ENCODE measurements at places on chromosomes 2 and 18.
A peak's percentile ranks its signal among the peaks of the same experiment; 100 is the strongest.

DNA sequence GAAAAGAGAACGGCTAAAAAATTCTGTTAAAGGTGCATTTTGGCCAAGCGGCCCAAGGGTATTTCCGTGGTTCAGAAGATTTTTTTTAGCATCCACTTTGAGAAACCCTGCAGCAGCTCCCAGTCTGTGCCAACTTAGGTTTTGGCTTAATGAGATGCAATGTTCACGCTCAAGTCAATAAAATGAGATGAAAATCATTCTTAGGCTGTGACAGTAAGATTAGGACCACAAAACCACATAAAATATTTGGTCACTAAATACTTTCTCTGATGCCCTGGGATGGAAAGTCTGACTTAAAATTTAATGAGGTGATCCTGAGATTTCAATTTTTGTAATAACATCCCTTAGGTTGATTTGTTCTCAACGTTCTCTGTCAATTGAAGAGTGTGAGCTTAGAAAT lies 74.2 kb upstream of the FHL2 start:
- DNase-seq: no peak

DNA sequence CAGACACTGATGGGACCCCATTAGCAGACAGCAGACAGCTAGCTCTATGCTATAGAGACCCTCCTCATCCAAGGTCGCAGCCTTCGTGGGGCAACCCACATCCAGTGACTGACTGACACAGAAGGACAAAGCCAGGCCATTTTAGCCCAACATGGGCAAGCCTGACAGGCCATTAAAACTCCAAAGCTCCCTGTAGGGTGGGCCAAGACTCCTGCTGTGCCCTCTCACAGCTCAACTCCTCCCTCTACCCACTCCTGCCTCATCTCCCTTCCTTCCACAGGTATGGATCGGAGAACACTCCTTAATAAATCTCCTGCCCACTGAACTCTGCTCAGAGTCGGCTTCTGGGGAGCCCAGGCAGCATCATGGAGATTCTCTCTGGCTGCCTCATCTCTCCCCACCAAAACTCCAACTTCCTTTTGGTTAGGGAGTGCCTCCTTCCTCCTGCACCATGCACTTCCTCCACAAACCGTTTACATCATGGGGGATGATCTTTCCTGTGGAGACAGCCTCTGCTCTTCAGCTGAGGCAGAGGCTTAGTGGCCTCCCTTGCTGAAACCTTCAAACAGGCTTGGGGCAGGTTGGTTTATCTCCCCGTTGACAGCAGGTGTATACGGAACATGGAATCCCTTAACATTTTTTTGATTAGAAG lies 86.5 kb downstream of the ACTR3 start:
- no peak for DNase-seq

DNA sequence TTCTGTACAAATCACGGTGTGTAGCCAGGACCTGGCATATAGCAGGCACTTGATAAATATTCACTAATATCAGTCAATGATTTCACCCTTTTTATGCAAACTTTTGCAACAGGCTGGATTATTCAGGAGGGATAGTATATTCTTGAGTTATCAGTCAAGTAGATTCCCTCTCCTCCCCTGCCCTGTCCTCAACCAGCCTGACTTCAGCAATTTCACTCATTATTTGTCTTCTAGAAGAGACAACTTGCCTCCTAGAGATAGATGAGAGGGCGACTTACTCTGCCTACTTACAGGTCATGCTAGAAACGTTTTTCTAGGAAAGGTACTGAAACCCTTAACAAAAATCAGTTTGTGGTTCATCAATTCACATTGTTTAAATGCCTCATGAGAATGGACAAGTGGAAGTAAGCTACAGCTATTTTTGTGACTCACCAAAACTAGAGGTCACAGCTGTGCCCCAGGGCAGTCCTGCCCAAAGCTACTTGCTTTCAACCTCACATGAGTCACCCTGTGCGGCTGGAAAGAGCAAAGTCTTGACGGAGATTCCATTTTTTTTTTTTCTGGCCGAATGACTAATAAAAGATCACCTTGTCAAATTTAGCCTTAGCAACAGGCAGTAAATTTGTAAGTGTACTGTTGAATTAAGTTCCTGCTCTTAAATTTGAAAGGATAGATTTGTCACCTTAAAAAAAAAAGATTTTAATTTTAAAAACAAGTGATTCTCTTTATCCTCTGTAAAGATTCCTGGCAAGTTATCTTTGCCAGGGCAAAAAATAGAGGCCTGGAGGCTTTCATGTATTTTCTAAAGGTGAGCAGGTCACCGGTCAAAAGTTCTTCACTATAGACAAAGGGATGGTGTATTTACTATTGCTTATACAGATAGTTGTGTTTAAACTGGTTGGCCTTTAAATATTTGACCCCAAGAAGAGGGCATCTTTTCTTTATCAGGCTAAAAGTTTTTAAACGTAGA lies 109.0 kb upstream of the SLC35G4 start:
- peak; percentile 98 for DNase-seq

DNA sequence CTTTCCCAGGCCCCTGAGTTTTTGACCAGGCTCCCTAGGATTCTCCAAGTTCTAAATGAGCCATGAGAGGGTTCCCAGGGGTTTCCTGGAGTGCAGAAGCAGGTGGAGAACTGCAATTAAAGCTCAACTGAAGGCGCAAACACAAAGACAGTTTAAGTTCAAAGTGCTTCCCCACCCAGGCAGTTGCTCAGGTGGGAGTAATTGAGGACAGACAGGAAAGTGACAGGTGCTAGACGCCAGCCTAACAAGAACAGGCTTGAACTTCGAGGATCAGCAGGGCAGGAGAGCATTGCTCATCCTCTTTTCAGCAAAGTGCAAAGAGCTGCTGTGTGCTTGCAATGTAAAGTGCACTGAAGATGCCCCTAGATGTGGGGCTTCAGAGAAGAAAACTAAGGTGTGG lies 77.2 kb upstream of the ST8SIA3 start:
- DNase-seq: no peak

DNA sequence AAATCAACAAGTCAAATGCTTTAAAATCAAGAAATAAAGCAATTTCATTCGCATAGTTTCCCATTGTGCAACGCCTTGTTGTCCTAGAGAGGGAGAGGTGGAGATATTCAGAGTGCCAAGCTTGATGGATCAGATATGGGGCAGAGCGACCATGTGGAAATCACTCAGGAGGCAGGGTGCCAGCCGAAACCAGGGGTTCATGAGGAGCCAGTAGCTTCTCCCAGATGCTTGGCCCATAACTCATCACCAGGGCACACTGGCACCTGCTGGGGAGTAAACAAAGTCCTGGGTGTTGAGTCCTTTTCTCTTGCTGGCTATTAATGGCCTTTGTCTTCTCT lies 53.0 kb upstream of the ASAP2 start:
- DNase-seq: no peak

DNA sequence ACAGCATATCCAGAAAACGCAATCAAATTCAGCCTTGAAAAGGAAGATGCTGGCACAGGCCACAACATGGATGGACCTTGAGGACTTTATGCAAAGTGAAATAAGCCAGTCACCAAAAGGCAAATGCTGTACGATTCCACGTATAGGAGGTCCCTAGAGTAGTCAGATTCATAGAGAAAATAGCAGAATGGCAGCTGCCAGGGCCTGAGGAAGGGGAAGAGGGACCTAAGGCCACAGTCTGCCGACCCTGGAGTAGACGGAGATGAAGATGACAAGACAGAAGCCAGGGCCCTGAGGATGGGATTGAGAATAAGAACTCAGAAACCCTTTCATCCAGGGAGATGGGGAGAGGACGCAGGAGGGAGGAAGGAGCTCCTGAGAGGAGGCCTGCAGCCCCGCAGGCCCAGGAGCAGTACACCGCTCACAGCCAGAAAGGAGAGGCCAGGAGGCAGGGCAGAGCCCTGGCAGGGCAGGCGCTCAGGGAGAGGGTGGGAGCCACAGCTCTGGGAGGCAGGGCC lies 8.1 kb upstream of the MTERF4 start:
- DNase-seq: no peak

DNA sequence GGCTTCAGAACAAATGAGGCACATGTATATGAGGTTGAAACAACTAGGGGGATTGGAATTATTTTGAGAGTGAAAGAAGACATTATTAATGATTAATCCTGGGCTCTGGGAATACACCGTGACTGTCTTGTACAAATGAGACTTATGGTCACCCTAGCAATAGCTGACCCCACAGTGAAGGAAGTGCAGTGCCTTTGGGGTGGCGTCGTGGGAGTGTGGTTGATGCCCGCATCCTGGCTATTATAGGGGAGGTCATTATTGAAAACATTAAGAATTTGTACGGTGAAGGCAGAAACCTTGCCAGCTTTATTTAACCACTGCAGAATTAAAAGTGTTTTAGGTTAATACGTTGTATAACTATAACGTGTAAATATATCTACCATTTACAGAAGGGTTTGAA lies 296.7 kb downstream of the CYRIA start:
- no peak for DNase-seq

- DNase-seq: peak; percentile 99
These were observed 65.1 kb downstream of the MBP start for GRCh38 chr18:77067291-77068061.

- peak; percentile 57 for DNase-seq
These were observed 267.6 kb upstream of the RAB12 start for GRCh38 chr18:8341481-8342230.

DNA sequence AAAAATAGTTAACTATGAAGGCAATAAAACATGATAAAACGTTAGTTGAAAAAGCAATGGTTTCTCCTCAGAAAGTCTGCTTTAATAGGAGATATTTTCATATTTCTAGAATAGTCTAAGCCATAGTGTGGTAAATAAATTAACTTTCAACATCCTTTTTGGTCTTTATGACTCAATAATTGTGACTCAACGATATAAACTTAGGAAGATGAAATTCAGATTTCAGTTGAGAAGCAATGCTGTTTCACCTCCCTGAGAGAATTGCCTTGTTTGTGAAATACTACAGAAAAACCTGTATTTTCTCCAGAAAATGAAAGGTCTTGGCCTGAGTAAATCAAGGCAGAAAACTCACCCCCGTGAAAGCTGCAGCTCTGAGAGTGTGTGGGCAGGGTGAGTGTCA lies 166.9 kb downstream of the ETAA1 start:
- DNase-seq: peak; percentile 73

DNA sequence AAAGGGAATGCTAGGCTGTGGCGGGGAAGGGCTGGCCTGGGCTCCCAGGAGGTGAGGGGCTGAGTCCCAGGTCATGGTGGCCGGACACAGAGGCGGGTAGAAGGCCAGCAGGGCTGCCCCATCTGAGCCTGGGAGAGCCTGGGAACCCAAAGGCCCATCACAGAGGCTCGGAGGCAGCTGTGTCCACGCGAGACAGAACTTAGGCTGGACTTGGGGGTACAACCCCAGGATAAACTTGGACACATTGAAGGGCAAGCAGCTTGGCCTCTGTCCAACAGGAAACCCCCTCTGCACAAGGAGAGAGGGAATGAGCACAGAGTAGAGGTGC lies 95.9 kb downstream of the ZFP36L2 start:
- no peak for DNase-seq

GRCh38 chr2:105407946-105408743 lies 9.3 kb upstream of the FHL2 start:
- DNase-seq: no peak

- no peak for DNase-seq
These were observed 35.0 kb upstream of the DSC1 start for GRCh38 chr18:31197676-31198075.

DNA sequence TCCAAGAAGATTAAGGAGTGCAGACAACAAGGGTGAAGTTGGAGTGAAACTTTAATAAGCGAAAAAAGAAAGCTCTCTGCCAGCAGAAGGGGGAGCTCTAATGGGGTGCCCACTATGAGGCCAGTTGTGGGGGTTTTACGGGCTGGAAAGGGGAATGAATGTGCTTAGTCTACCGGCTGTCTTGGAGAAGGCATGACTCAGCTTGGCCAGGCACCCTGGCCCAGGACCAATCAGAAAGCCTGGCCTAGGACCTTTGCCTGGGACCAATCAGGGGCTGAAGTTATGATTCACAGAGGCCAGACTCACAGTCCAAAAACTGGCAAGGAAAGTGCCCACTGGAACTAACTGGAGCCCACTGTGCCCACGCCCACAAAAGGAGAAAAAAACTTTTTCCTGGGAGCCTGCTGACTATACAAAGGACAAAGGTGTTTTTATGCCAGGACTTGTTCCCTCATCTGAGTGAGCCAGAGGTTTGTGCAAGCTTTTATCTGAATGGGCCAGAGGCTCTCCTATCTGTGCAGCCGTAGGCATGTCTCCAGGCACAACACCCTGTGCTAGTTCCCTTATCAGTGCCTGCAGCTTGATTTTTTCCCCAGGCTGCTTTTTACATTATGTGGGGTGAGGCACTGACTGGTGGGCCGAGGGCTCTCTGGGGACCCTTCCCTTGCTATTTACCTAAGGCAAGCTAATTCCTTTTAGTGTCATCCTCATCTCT lies 18.6 kb downstream of the CMPK2 start:
- DNase-seq: no peak

DNA sequence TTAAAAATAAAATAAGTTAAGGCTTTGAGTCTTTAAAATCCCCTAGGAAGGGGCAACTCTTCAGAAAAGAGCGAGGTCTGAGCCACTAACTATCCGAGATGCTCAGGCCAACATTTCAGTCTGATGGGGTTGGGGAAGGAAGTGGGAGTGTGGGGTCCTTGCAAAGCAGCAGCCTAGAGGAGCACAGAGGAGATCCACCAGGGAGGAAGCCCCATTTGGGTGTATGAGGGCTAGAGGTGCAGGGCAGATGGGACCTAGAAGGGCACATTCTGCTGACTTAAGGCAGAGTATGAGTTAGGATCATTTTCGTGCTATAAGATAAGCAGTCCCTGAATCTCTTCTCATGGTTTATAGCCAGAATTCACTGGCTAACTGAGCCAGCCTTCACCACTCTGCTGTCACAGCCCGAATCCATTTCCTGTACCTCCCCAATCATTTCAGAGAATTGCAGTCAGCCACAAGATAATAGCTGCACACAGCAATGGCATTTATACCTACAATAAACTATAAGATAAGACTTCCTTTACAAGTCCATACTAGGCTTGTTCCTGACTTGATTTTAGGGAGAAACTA lies 37.0 kb downstream of the MRPL30 start:
- DNase-seq: no peak

DNA sequence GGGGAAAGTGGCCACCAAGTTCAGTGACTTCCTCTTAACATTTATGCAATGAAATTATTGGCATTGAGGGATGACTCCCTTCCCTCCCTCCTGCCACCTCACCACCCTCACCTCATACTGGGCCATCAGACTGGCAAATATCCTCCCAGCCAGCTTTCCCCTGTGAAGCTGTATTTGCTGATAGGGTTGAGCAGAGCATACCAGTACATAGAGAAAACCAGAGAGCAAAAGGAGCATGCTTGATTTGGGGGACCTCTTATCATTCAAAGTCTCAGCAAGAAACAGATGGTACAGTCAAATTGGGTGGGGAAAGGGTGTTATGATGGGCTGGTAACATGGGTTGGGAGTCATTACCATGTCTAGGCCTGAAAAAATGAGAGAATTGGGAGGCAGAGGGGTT lies 19.1 kb upstream of the B3GNT2 start:
- no peak for DNase-seq

- no peak for DNase-seq
These were observed 35.4 kb downstream of the BABAM2 start for GRCh38 chr2:27925766-27926472.

- DNase-seq: no peak
These were observed 113.4 kb upstream of the VWC2L start for GRCh38 chr2:214297423-214297822.

DNA sequence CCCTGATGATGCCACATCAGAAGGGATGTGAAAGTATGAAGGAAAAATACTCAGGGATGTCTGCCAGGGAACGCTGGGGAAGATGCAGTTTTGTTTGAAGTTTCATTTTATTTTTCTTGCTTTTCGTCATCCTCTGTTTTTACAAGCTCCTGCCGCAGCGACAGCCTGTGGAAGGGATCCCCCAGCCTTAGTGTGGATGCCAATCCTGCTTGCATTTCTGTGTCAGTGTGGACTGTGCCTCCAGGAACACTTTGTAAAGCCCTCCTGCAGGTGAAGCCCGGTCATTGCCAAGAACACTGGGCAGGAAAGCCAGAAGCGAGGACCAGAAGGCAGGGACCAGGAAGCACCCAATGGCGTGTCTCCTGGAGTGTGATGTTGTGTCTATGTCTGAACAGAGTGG lies 234.3 kb downstream of the SEPTIN10 start:
- DNase-seq: no peak
